Activated CD8-positive, alpha-beta T cell treated with anti-CD3 and anti-CD28 coated beads, Interleukin-2, amount 10 ng/mL, durations not matched to agents 7 days and 5 days (primary cell): ENCODE measurements at places on chromosomes 1 and 21. TPM values are rescaled to one million over a fixed set of nuclear protein-coding genes. Genes with fewer than 3 reads are reported as not detected.
A peak's percentile ranks its signal among the peaks of the same experiment; 100 is the strongest.

GRCh38 chr1:7190261-7190660, 405.0 kb downstream of the CAMTA1 start:
- no peak overlapping the region for H3K27ac ChIP-seq
- no peak overlapping the region for H3K4me3 ChIP-seq
- peaks cover 15% of the 10 kb centered on the region for H3K27me3 ChIP-seq
- DNase-seq = no peak

GCSAML gene
- total RNA-seq = not detected

- H3K27ac ChIP-seq = no peak within 1 kb of the TSS
- H3K4me3 ChIP-seq = no peak within 1 kb of the TSS
- H3K4me1 ChIP-seq = no peaks in the 10 kb centered on the region
- DNase-seq = no peak
- H3K36me3 ChIP-seq = no peaks in the 10 kb centered on the region
- H3K27me3 ChIP-seq = peaks cover 5% of the 10 kb centered on the region
These were observed at the start of gene C8A for GRCh38 chr1:56854521-56855099. Gene C8A, plus strand, starts transcription at chr1:56854797. Its CDS starts 105 bp downstream, at chr1:56854902.

MANEAL gene
- total RNA-seq = 1.2 TPM

DNA sequence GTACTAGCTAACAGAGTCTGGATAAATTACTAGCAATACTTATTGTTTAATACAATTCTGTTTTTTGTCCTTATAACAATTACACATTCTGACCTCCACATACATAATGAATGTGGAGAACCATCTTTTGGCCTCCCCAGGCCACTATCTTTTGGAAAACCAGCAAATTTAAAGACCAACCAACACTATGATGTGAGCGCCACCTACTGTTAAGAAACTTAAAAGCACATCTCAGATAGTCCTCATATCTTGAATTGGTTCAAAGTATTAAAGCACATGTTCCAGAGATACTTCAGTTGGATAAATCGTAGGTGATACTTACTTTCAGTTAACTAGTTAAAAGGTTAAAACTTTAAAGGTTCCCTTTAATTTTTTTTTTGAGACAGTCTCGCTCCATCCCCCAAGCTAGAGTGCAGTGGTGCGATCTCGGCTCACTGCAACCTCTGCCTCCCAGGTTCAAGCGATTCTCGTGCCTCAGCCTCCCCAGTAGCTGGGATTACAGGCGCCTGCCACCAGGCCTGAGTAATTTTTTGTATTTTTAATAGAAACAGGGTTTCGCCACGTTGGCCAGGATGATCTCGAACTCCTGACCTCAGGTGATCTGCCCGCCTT, 29.3 kb upstream of the USP1 start:
- H3K4me3 ChIP-seq = no peak overlapping the region
- H3K36me3 ChIP-seq = no peaks in the 10 kb centered on the region
- peak; percentile 42 for DNase-seq
- no peak overlapping the region for H3K27ac ChIP-seq
- peaks cover 2% of the 10 kb centered on the region for H3K27me3 ChIP-seq
